ENCODE measurements at places on chromosomes 2 and 18. TPM values are rescaled to one million over a fixed set of nuclear protein-coding genes. Genes with fewer than 3 reads are reported as not detected.

DNA sequence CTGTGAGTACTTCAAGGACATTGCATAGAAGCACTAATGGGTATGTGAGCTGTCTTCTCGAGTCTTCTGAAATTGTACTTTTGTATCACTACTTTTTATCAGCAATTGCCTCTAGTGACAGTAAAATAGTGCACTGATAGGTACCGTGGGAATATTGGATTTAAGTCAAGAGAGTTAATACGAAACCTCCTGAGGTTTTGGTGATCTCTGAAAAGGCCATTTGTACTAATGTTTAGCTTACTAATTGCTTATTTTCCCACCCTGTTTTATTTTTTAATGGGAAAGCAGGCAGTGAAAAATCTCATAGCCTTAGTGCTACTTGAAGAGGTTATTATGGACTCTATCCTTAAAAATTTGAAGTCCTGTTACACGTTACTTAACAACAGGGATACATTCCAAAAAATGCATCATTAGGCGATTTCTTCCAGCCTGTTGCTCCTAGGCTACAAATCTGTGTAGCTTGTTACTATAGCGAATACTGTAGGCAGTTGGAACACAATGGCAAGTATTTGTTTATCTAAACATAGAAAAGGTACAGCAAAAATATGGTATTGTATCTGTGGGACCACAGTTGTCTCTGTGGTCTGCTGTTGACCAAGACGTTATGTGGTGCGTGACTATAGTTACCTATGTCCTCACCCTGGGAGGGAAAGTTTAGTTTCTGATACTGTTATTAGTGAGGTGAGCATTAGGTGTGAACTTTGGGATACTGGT lies 65.9 kb downstream of the CAB39 start:
- H3K4me1 ChIP-seq: peaks cover 8% of the 10 kb centered on the region
- H3K27me3 ChIP-seq: no peaks in the 10 kb centered on the region
- no peaks in the 10 kb centered on the region for H3K36me3 ChIP-seq
- no peak overlapping the region for H3K4me3 ChIP-seq

Gene SKA1
- total RNA-seq: 0.31 TPM

Gene NEMP2
- 5.2 TPM for total RNA-seq

Gene ANKRD62
- total RNA-seq: not detected

Gene UGT1A10
- not detected for total RNA-seq

DNA sequence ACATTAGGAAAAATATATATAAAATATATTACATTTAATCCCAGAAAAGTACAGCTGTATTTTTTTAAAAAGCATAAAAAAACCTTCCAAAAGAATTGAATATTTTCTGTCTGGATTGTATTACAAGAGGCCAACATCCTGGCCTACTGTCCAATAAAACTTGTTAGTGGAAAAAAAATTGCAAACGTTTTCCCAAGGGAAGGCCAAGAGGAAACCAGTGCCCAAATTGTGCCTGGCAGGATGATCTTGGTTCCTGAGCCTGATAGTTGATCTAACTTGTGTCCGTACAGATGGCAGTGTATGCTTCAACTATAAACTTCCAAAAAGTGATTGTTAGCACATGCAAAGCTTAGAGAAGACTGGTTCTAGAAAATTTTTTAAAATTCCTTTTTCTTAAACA lies 90.6 kb upstream of the LPIN2 start:
- H3K36me3 ChIP-seq: no peaks in the 10 kb centered on the region

- no peaks in the 10 kb centered on the region for H3K27me3 ChIP-seq
- no peak overlapping the region for H3K27ac ChIP-seq
- no peak for DNase-seq
Observed at GRCh38 chr2:140639628-140640027, 1491.2 kb downstream of the LRP1B start.

Gene CLIP4
- 18.1 TPM for total RNA-seq

Gene MEP1B
- not detected for total RNA-seq

GRCh38 chr2:12998685-12999084 lies 281.9 kb downstream of the TRIB2 start:
- no peak overlapping the region for H3K4me3 ChIP-seq
- no peaks in the 10 kb centered on the region for H3K4me1 ChIP-seq
- no peak for DNase-seq
- no peaks in the 10 kb centered on the region for H3K36me3 ChIP-seq
- H3K27ac ChIP-seq: no peak overlapping the region

DNA sequence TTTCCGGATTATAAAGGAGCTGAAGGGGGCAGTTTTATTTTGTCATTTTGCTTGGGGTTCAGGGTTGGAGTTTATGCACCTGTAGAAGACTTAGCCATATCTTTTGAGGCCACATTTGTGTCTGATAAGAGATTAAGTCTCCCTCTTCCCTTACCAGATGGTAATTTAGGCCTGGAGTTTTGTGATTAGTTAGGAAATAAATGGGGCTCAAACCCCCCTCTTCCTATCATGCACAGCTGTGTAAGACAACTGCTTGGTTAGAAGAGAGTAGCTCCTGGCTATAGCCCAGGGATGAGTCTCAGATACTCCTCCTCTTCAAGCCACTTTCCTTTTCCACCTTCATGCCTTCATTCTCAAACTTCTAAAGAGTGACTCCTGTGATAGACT lies 802 bp upstream of the SAP130 start:
- no peaks in the 10 kb centered on the region for H3K27me3 ChIP-seq
- DNase-seq: no peak
- H3K27ac ChIP-seq: peak overlapping the region; percentile 23
- H3K4me1 ChIP-seq: no peaks in the 10 kb centered on the region

- no peaks in the 10 kb centered on the region for H3K27me3 ChIP-seq
- no peak for DNase-seq
- H3K27ac ChIP-seq: no peak overlapping the region
- no peak overlapping the region for H3K4me3 ChIP-seq
Observed at GRCh38 chr2:12126318-12126717, 379.9 kb downstream of the LPIN1 start.

DNA sequence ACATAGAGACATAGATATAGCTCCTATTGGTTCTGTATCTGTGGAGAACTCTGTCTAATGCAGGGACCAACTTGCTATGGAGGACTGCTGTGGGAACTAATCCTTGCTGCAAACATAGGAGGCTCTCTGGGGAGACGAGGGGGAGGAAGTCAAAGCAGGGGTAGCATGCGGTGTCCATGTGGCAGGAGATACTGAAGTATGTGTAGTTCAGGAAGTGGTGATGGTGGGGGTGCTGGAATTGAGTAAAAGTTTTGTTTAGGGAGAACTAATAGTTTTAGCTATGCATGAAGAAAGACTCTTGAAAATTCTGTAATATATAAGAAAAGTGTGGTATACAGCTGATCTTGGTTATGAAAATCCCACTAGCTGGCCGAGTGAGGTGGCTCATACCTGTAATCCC lies 62.0 kb downstream of the ANKRD44 start:
- no peaks in the 10 kb centered on the region for H3K27me3 ChIP-seq
- H3K36me3 ChIP-seq: no peaks in the 10 kb centered on the region
- H3K4me1 ChIP-seq: no peaks in the 10 kb centered on the region
- DNase-seq: no peak
- no peak overlapping the region for H3K4me3 ChIP-seq

Gene RNF144A
- total RNA-seq: 12.3 TPM

Gene FIGN
- 8.0 TPM for total RNA-seq

DNA sequence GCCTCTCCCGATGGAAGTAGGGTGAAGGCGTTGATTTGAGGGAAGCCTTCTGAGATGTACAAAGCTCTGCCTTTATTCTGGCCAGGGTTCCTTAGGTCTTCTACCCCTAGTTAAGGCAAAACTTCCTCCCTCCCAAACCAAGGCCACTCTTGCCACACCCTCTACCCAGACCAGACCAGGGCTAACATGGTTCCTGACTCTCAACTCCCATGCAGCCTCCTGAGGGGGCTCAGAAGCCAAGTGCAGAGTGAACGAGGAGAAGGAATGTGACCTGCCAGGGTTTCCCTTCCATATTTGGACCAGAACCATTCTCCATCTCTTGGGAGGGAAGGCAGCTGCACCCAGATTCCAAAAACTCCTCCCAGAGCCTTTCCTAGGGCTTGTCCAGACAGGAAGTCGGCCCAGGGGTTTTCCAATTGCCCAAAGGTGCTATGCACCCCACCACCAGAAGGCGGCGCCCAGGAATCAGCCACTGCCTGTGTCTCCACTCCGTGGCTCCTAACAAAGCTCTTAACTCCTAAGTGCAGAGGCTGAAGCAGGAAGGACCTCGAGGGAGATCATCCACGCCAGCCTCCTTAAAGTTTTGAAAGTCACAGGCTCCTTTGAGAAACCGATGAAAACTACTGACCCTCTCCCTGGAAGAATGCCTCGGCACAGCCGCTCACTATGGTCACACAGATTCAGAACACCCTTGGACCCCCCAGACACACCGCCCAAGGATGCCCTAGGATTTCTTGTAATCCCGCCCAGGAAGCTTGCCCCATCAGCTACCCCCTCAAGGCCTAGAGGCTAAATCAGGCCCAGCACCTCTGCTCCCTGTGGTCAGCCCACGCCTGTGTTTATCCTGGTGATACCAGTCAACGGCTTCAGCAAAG lies 157.8 kb downstream of the SMAD2 start:
- DNase-seq: no peak
- H3K27me3 ChIP-seq: no peaks in the 10 kb centered on the region
- H3K4me3 ChIP-seq: no peak overlapping the region
- H3K36me3 ChIP-seq: no peaks in the 10 kb centered on the region
- no peak overlapping the region for H3K27ac ChIP-seq

- H3K27me3 ChIP-seq: no peaks in the 10 kb centered on the region
- peak; percentile 83 for DNase-seq
Observed at GRCh38 chr2:235551965-235552364, 58.1 kb downstream of the AGAP1 start.

DNA sequence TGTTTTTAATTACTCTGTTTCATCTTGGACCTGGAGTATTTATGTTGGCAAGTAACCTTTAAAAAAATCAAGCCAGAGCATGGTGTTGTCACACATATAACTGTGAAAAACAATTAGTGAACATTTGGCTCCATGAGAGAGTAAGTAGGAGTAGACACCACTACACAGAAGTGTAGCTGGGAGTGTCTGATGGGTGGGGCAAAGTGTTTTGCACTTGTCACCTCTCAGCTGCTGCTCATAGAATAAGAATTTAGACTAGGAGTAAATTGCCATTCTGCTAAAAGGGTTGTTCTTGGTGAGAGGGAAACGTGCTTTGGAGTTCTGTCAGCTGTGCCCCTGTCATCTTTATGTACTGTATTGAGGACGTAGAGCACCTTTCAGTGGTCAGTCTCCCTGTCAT lies 114.5 kb downstream of the TTC27 start:
- H3K27me3 ChIP-seq: no peaks in the 10 kb centered on the region
- H3K4me1 ChIP-seq: no peaks in the 10 kb centered on the region
- H3K36me3 ChIP-seq: no peaks in the 10 kb centered on the region
- DNase-seq: no peak
- no peak overlapping the region for H3K4me3 ChIP-seq
- H3K27ac ChIP-seq: no peak overlapping the region

DNA sequence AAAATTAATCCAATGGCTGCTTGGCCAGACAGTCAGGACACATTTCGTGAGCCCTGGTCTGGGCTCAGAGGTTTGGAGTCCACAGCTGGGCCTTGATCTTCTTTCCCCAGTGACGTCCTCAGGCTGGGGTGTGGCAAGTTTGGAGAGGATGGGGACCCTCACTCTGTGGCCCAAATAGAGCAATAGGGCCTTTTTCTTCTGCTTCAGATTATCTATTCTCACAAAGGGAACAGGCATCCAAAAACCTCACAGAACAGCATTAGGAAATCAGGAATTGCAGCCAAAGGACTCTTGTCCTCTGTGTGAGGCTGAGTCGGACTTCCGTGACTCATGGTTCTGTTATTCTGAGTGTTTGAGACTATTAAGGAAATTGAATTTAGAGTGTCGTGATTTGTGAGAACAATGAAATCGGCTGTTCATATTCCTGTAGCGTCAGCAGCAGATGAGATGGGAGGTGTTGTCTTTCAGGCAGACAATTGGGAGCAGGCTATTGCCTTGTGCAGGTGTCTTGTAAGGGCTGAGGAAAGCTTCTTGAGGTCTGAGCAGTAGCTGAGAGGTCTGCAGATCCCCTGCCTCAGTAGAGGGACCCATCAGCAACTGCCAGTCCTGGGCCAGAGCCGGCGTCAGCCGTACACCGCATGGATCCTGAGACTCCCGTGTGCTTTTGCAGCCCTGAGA lies 113.8 kb downstream of the SH3RF3 start:
- H3K4me1 ChIP-seq: no peaks in the 10 kb centered on the region
- peak overlapping the region; percentile 78 for H3K27ac ChIP-seq
- no peaks in the 10 kb centered on the region for H3K27me3 ChIP-seq

Gene ITGA6
- 89.1 TPM for total RNA-seq

Gene AGXT
- 0.09 TPM for total RNA-seq

DNA sequence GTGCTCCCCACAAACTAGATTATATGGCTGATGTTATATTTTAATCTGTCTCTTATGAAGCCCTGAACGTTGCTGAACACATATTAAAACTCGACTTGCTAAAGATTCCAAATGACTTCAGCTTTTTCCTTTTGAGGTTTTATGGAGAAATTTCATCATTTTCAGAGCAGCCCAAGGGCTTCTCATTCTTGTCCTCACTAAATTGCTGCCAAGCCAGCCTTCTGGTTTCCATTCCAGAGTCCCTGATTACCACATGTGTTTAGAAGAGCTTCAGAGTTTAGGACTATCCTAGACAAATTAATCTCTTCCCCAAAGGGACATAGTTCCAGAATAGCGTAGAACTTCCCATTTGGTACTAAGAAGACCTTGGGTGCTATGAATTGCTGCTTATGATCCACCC lies 77.8 kb upstream of the CCDC195 start:
- no peaks in the 10 kb centered on the region for H3K4me1 ChIP-seq
- no peaks in the 10 kb centered on the region for H3K27me3 ChIP-seq
- H3K36me3 ChIP-seq: no peaks in the 10 kb centered on the region
- no peak overlapping the region for H3K4me3 ChIP-seq

DNA sequence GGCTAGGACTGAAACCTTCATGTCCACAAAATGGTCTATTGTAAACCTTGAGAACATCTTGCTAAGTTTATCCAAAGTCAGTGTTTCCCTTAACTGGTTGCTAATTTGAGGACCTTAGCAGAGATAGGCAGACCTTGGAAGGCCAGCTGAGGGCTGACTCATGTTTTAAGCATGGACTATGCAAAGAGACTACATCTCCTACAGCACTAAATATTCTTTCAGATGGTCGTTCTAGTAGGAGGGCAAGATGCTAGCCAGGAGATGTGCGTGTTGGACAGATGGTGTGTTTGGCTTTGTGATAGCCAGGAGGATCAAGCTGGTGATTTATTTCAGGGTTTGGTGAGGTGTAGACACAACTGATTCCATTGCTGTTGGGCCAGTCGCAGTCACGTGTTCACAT lies 75.8 kb downstream of the NRP2 start:
- H3K27ac ChIP-seq: no peak overlapping the region
- no peaks in the 10 kb centered on the region for H3K27me3 ChIP-seq
- peaks cover 2% of the 10 kb centered on the region for H3K36me3 ChIP-seq
- no peak for DNase-seq
- no peak overlapping the region for H3K4me3 ChIP-seq

Gene UGT1A3
- 0.57 TPM for total RNA-seq

DNA sequence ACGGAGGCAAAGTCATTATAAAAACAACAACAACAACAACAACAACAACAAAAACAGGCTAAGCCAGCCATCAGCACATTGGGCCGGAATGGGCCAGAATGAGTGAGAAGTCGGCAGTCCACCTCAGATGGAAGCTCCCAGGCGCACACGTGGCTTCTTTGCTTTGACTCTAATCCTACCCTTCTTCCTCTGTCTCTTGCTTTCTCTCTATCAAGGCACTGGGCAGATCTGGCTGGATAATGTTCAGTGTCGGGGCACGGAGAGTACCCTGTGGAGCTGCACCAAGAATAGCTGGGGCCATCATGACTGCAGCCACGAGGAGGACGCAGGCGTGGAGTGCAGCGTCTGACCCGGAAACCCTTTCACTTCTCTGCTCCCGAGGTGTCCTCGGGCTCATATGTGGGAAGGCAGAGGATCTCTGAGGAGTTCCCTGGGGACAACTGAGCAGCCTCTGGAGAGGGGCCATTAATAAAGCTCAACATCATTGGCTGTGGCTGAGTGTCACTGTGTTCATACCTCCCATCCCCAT lies 52.2 kb downstream of the MARCO start:
- no peak overlapping the region for H3K4me3 ChIP-seq
- no peak overlapping the region for H3K27ac ChIP-seq
- DNase-seq: no peak
- H3K36me3 ChIP-seq: no peaks in the 10 kb centered on the region
- no peaks in the 10 kb centered on the region for H3K4me1 ChIP-seq
